ENCODE measurements at places on chromosomes 5 and 9.
A peak's percentile ranks its signal among the peaks of the same experiment; 100 is the strongest.

- DNase-seq, result no peak
These were observed 40.0 kb downstream of the MTMR12 start for GRCh38 chr5:32272746-32273145.

DNA sequence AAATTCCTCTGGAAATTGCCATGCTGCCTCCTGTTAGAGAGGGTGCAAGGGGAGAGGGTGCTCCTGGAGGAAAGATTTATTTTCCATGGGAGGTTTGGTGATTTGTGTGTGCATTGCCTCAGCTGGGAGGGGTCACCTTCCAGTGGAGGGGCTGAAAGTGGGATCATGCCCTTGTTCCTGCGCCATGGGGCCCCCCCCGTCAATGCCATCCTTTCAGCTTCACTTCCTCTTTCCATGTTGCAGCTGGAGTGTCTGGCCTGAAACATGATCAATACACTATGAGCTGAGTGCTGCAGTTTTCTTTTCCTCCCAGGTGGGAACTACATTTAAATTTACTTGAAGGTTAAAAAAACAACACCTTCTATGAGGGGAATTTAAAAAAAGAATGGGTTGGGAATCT is 176.8 kb downstream of the MELK start:
- DNase-seq, result no peak

- no peak for DNase-seq
These were observed 14.9 kb upstream of the CARD19 start for GRCh38 chr9:93081081-93081529.

DNA sequence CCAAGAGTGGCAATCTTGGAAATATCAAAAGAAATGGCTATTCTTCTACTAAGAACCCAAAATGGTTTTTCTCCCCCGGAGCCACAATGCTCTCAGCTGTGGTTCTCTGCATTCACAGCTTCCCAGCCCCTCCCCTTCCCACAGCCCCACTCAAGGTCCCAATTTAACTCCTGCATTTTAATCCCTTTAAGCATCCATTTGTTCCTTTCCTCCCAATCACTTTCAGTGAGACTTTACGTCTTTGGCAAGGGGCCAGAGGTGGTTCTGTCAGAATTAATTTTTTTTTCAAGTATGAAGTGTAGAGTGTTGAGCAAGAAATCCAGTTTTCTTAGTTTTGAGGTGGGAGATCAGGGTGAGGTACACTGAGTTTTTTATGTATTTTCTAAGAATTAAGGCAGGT is 256.9 kb downstream of the GLIS3 start:
- no peak for DNase-seq

- DNase-seq, result no peak
These were observed 21.1 kb downstream of the CORO2A start for GRCh38 chr9:98171176-98171925.

DNA sequence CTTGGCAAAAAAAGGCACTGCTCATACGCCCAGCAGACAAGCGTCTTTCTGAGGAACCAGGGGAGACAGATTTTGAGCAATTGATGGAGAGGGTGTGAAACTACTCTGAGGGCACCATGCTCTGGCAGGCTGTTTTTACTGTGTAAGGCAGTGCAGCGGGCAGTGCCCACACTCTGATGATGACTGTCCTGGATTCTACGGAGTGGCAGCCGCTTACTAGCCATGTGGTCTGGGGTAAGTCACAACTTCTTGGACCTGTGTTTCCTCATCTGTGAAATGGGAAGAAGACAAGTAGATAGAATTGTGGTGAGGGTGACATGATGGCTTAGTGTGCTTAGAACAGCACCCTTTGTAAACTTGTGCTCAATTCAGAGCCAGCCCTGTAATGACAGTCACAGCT is 38.8 kb downstream of the FABP6 start:
- DNase-seq, result no peak

- DNase-seq, result no peak
These were observed 50.3 kb downstream of the COL5A1 start for GRCh38 chr9:134691695-134692572.

DNA sequence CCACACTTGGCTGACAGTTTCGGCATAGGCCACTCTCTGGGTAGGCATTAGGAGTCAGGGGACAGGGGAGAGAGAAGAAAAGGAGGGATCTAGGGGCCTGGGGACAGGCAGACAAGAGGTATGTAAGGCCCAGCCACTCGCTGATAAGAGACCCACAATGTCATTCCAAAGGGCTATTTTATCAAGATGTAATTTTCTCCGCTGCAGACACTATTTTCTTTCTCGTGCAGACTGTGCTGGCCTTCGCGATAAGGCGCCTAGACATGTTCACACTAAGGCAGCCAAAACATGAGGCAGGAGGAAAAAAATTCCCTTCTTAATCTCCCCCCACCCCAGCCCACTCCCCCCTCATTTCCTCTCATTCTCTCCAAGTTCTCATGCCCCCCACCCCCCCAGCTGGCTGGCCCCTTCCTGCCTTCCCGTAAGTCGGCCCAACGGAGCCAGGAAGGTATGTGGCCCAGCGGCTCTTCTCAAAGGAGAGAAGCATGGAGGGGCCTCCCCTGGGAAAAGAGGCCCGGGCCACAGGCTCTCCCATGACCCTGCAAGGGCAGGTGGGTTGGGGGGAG is 44.9 kb upstream of the SYNPO start:
- no peak for DNase-seq

- no peak for DNase-seq
These were observed 49.0 kb upstream of the DHFR start for GRCh38 chr5:80703747-80704146.

DNA sequence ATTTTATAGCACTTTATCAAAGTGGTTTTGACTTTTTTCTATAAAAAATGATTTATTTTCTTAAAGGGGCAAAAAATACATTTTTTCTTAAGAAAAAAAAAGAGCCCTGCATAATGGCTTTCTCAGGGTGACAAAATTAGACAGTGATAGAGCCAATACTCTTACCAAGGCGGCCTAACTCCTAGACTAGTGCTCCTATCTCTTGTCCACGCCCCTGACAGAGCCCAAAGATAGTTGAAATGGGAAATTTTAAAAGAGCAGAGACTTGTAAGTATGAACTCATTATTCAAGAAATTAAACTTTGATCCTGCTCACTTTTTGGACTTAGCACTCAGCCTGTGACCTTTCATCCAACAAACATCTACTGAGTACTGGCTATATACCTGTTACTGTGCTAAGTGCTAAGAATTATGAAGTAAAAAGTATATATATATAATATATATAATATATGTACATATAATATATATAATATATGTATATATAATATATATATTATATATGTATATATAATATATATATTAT is 1.2 kb downstream of the INVS start:
- DNase-seq, result no peak

DNA sequence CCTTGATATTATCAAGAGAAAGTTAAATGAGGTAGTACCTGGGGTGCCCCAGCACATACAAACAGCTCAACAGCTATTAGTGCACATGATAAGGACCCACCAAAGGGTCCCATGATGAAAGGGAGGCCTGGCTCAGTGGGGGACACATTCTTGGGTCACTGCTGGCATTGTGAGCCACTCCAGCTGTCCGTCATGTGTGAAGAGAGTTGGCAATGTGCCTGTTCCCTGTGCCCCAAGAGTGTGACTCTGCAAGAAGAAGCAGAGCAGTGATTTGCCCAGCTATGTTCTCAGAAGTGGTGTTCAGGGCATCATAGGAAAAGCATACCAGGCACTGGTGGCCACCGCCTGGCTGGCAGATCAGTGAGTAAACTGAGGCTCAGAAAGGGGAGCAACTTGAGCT is 37.1 kb upstream of the TDRD7 start:
- no peak for DNase-seq

DNA sequence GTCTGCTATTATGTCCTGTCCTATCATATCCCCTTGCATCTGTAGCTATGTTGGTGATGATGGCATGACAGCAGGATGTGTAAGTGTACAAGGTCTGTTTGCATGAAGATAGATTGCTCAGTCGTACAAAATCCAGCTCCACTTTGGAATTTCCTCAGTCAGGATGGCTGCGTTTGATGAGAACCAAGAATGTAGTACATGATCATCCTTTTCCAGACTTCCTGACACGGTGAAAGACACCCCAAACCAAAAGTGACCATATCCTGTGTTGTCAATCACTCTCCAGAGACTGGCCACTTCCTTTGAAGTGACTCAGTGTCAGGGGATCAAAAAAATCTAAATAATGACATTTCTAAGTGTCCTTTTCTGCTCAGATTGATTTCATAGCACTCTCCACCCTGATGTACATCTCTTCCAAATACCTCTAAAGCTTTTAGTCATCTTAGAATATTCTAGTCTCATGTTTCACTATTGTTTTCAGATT is 213.4 kb downstream of the PLK2 start:
- DNase-seq, result no peak

DNA sequence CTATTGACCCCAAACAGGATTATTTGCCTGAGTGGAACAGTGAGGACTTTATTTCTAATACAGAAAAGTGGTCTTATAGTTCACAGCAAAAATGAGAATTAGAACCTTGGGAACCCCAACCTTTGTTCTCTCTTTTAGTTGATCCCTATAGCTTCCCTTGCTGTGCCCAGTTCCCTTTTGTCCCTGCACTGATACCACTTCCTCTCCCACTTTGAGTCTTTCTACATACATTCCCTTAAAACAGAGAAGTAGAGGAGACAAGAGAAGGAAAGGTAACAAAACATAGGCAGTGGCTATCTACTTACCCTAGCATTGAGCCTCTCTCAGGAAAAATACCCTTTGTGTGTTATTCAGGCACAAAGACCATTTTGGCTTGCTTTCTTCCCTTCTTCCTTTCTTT is 246.4 kb downstream of the FAM114A2 start:
- no peak for DNase-seq

GRCh38 chr9:128409978-128410377 is 10.7 kb upstream of the CERCAM start:
- no peak for DNase-seq

GRCh38 chr9:124473310-124473709 is 23.1 kb downstream of the ADGRD2 start:
- DNase-seq, result no peak

DNA sequence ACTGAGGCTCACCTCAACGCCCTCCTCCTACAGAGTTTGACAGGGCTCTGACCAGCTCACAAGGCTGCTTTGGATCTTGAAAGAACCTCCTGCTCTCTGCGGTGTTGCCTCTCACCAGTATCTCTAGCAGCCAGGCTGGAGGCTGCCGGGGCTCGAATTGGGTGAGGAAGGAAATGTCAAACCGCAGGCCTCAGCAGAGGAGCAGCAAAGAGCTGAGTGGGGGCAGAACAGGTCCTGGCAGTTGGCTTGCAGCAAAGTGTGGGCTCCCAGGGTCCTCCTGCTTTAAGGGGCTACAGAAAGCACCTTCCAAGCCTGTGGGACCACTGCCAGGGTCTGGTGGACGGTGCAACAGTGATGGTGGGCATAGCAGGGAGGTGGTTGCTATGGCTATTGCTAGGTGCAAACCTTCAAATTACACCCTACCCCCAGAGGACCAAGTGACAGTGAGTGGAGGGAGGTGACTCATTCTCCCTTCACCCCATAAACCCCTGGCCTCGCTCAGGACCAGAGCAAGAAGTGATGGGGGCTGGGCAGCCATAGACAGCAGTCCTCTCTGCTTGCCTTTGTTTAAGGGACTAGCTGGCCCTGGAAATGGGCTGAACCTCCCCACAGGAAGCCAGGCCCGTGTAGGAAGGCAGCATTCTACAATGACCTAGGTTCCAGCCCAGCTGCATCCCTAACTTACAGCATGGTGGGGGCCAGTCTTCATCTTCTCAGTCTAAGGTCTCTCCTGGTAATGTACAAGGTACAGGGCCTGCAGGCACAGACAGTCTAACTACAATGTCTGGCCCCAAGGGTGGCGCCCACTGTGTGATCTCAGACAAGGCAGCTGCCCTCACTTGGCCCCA is 18.7 kb downstream of the LCP2 start:
- DNase-seq, result peak; percentile 69

DNA sequence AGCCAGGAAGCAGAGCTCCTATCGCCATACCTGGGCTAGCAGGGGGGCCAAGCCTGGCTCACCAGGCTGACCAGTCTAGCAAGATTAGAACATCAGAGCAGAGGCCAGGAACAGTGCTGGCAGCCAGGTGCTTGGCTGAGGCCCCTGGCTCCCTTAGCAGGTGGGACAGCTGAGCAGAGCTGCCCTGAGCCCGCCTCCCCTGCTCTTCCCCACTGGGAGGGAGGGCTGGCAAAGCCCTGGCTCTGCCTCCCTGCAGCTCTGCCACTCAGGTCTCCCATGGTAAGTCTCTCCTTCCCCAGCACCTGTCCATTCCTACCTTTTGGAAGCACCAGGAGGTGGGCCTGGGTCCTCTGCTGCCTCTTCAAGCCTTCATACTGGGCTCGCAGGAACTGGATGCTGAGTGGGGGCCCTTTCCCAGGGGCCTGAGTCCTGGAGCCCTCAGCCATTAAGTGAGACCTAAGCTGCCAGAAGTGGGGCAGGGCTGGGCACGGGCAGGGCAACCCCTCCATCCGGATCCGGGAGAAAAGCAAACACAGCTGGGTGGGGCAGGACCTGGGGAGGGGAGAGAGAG is 803 bp downstream of the C9orf152 start:
- no peak for DNase-seq

DNA sequence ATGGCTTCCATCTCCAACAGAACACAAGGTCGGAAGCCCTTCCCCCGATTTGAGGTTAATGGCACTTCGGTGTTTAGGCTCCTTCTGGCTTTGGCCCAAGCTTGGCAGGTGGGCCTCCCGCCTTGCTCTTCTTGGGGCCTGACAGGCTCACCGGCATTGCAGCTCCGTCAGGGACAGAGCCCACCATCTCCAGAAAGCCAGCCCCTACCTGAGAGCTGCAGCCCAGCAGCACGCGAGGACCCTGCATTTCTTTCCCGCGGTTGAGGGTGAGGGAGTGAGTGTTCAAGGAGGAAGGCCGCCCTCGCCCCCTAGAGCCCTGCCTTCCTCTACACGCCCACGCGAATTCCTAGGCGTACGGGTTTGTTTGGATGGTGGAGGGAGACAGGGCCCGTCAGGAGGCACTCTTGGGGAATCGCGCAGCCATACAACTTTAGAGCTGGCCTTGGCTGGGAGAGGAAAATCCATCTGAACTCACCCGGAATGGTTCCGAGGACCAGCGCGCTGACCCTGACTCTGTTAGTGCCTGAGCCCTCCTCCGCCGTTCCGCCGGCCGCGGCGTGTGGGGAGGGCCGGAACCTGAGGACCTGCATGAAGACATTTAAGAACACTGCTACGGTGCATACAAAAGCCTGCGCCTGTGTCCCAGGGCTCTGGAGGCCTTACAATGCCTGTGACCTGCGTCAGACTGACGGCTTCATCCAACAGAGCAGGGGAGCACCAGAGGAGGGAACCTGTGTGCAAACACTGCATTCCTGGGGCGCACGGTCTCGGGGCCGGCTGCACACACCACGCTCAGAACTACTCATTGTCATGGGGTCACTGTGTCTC is 73.8 kb downstream of the MRPL36 start:
- DNase-seq, result no peak

Data from stimulated activated CD8-positive, alpha-beta memory T cell treated with anti-CD3 and anti-CD28 coated beads, Interleukin-2, amount 100 ng/mL, for 1 hour (primary cell).